ENCODE measurements at places on chromosomes 6 and 20.

- DNase-seq, result no peak
Observed at GRCh38 chr6:51137777-51138176, 319.1 kb downstream of the TFAP2B start.

DNA sequence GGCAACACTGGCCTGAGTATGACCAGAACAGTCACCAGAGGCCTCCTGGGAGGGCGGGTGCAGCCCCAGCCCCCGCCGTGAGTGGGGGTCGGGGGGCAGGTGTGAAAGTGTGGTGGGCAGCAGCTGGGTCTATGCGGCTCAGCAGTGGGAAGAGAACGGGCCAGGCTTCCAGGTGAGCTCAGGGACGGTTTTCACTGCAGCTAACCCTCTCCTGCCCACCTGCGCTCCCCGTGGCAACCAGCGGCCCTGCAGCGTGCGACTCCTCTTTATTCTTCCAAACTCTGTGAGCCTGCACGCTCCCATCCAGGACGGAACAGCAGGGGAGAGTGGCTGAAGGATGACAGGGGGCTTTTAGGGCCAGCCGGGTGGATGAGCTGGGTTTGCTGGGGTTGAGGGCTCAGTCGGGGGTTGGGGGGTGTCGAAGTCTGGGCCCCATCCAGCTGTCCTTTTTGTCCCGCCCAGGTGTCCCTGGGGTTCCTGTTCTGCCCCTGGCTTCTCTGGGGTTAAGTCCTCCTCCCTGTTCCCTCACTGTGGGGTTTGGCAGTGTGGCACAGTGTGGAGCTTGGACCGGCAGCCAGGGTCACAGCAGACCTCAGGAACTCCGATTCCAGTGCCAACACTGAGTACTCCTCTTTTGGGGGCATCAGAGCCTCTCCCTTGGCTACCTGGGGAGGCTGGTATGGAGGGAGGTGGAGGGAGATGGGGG lies 859 bp upstream of the BIRC7 start:
- DNase-seq, result no peak

- DNase-seq, result no peak
Observed at GRCh38 chr20:59120491-59120890, 43.1 kb upstream of the ZNF831 start.

DNA sequence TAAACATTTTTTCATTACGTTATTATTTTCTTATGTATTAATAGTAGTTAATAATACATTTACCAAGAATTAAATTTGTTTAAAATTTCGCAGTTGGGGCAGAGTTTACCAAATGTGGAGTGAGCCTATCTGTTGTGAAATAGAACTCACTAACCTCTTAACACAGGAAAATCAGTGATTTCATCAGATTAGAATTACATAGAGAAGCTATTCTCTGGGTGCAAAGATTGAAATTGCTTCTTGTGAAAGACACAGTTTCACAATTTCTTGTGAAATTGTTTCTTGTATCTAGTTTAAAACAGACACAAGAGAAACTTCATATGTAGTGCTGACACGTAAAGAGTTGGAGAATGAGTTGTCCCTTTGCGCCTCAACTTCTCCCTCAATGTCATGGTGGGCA lies 69.4 kb upstream of the PRL start:
- DNase-seq, result no peak

DNA sequence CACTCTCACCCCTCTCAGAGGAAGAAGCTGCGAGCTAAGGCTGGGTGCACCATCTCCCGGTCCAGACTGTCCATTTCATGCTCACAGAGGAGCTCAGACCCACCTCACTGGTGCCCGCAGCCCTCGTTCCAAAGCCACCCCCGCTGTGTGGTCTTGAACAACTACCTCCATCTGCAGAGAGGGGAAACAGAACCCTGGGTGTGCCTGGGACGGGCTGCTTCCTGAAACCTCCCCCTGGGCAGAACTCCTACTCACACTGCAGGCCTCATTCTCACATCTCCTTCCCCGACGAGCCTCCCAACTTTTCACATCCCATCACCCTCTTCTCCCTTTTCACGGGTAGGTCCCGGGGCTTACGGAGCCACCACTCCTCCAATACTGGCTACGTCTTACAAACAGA lies 18.1 kb downstream of the PMEPA1 start:
- no peak for DNase-seq

GRCh38 chr6:86477500-86478148 lies 459.7 kb upstream of the HTR1E start:
- DNase-seq, result no peak

DNA sequence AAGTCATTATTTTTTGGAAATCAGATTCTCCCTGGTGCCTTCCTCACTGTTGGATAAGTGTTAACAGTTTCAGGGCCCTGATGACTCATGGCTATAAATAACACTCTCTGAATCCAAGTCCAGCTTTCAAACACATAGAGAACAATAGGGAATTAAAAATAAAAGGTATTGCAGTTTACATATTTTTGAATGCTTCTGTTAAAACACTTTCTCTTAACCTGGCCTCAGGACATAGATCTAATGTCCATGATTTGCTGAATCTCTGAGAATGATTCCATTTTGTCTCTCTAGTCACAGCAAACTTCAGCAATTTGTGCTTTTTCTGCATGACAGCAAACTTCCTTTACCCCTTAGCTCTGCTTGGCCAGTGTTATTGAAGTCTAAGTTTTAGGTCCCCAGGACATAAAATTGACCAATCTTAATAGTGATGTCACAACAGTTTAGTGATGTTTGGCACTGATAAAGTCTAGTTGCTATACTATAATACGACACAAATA lies 1192.4 kb upstream of the CITED2 start:
- no peak for DNase-seq

DNA sequence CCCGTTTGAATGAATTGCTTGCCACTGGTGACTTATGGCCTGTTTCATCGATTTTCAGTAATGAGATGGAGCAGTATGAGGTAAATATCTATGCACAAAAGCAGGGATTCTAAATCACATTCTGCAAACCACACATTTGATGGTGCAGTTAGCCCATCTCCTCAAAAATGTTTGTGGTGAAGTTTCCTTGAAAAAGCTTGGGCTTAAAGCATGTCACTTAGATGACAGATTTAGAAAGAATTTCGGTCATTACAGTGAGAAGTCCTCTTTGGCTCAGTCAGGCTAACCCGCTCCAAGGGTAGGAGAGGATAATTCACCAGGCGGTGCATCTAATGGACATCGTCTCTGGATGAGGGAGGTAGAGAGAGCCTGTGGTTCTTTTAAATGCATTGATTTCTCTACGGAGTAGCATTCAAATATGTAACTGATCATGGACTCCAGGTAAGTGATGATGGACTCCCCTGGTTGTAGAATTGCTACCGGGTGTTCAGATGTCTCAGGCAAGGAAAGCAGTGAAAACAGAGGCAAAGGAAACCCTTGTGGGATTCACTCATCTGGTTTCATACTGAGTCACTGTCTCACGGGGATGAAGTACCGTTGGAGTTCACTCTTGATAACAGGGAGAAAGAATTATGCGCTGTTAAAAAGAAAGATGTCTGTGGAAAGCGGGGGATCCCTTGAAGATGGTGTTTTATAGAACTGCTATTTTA lies 65.3 kb downstream of the AIG1 start:
- no peak for DNase-seq

- DNase-seq, result no peak
Observed at GRCh38 chr6:49001856-49002541, 461.1 kb downstream of the MMUT start.

- DNase-seq, result no peak
Observed at GRCh38 chr6:155521719-155522118, 66.1 kb upstream of the NOX3 start.

DNA sequence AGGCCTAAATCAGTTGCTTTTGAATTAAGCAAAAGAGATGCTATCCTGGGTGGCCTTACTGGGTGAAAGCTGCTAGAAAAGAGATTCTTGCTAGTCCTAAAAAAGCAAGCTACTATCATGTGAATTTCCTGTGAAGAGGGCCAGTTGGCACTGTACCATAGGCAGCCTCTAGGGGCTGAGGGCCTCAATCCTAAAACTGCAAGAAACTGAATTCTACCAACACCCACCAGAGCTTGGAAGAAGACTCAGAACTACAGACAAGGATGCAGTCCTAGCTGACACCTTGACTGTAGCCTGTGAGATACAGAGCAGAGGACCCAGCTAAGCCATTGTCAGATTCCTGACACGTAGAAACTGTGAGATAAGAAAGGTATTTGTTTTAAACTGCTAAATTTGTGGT lies 24.5 kb downstream of the CLIC5 start:
- DNase-seq, result no peak

- no peak for DNase-seq
Observed at GRCh38 chr6:81773887-81774286, 21.4 kb upstream of the TENT5A start.

DNA sequence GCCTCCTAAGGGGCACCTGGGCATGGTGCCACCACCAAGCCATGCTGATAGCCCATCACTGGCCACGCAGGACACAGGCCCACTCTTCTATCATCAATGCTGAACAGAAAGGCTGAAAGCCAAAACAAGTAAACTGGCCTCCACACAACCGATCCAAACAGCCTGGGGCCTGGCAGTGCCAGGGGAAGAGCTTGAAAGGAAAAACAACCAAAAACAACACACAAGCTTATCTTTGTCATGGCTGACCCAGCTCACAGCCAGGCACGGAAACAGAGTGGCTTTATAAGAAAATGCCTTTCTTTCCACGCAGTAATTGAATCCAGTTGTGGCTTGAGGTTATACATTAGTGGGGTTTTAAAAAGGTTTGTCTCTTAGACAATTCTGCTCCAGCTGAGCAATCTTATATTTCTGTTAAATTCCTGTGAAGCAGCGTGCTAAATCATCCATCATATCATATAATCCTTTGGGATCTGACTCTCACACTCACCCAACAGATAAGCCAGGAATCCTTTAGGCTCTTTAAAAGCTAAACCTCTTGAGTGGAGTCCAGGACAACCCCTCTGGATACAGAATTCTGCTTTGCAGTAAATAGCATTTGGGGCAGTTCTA lies 65.4 kb upstream of the SLC22A16 start:
- DNase-seq, result no peak

GRCh38 chr6:16126861-16127260 lies 2.0 kb upstream of the MYLIP start:
- DNase-seq, result no peak

- DNase-seq, result no peak
Observed at GRCh38 chr20:52943185-52943841, 28.8 kb upstream of the TSHZ2 start.

DNA sequence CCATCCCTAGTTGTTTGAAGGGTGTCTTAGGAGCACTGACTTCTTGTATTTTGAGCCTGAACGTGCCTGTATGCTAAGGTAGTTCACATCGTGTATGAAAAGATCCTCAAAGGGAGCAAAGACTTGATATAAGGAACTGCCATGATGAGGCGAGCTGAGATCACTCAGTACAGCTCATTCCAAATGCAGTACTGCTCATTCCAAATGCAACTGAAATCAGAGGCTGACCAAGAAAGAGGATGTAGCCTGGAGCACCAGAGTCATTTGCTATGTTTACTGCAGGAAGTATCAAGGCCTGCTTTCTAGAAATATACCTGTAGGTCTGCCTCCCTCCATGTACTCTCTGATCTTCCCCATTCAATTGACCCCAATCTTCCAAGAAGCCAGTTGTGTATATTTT lies 832.2 kb downstream of the EYS start:
- no peak for DNase-seq

DNA sequence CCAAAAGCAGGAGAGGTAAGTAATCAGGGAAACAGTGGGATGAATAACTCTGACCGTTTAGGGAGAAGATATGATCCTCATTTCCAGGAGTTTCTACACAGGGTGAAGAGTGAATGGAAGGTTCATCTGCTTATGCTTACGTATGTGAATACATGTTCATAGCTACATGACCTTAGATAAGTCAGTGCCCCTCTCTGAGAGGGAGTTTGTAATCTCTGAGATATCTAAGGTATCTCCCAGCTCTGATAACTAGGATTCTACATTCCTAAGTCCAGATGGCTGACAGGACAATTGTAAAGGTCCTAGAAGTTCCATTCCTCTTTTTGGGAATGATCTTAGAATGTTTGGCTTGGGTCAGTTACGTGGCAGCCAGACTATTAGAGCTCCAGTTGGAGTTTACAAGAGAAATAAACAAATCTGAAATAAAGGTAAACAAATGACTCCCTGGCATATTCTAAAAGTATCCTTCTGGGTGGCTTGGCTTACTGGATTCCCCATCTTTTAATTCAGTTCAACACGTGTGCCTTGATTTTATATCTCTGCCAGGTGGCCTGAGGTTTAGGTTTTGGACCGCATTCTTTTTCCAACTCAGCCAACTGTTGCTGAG lies 15.8 kb downstream of the PROCR start:
- DNase-seq, result no peak

DNA sequence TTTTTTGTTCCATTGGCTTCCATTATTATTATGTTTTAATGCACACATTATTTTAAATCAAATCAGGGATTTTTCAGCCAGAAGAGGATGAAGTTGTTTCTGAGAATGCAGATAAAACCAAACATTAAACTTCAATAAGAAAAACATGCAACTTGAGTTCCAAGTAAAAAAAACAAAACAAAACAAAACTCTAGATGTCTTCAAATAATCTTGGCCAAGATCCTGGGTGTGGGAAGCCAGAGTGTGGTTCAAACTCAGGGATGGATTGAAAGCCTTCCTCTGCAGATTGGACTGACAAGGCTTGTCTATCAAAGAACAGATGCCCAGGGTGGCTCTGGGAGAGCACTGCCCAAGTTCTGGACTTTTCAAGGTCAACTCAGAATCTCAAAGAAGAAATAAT lies 134.1 kb downstream of the LCA5 start:
- no peak for DNase-seq

GRCh38 chr6:72064399-72064975 lies 178.1 kb downstream of the RIMS1 start:
- DNase-seq, result no peak

GRCh38 chr6:43113431-43114260 lies 37.5 kb downstream of the PTK7 start:
- DNase-seq, result no peak

DNA sequence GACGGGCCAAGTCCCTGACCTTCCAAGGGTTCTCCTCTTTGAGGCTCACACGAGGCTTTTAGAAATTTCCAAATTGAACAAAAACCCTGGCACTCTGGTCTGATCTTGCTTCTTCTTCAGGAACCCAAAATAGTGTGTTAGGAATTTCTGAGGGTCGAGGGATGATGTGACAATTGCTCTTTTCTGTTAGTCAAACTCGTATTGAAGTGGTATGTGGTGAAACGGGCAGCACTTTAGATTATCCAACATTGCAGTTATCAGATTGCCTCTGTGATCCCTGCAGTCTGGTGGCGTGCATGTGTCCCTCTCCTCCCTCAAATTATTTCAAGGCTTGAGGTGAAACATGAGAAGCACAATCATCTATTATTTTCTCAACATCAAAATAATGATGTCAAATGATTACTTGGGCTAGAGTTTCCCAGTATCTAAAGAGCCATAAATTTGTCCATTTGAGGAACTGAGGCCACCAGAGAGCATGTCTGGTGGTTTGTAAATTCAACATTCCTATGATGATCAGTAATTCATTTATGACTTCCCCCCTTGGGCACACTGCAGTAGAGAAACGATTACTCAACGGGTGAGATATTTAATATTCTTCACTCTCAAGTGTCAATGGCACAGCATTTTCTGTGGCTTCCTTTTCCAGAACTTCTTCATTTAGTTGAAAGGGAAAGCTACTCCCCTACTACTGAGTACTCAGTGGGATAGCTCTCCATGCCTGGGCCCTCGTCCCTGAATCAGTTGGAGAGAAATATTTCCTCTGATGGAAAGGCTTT lies 308.6 kb upstream of the MAP3K7 start:
- DNase-seq, result no peak

Data from stimulated activated CD8-positive, alpha-beta memory T cell treated with anti-CD3 and anti-CD28 coated beads, Interleukin-2, amount 100 ng/mL, for 1 hour (primary cell).